ENCODE measurements at places on chromosomes 2 and 18. TPM values are rescaled to one million over a fixed set of nuclear protein-coding genes. Genes with fewer than 3 reads are reported as not detected.

- no peak for DNase-seq
Measured at GRCh38 chr2:148721520-148721931, 77.0 kb downstream of the EPC2 start.

DNA sequence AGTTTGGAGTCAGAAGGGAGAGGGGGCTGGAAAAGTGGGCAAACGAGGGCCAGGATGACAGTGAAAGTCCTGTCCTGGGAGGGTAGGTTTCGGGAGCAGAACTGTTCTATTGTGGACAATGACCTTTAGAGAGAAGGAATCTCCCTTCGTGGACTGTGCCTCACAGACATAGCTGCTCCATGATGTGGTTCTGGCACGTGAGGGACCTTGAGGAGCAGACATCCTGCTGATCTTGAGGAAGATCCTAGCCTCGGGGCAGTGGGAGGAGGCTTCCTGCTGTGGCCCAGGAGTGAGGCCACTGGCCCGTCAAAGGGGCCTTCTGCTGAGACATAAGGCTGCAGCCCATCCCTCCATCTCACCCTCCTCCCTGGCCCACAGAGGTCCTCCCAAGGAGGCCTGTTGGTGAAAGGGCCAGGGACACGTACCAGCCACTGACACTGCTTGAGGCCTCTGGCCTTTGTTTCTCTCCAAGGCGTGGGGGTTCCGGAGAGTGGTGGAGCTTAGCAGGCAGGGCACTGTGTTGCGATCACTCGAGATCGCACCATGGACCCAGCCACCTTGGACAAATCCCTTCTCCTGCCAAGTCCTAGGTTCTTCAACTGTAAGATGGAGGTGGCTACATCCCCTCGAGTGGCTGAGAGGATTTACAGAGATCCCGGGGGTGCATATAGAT, 167.2 kb downstream of the CELF4 start:
- no peak for DNase-seq

NTSR2 gene
- not detected for total RNA-seq

UGT1A8 gene
- not detected for total RNA-seq

DNA sequence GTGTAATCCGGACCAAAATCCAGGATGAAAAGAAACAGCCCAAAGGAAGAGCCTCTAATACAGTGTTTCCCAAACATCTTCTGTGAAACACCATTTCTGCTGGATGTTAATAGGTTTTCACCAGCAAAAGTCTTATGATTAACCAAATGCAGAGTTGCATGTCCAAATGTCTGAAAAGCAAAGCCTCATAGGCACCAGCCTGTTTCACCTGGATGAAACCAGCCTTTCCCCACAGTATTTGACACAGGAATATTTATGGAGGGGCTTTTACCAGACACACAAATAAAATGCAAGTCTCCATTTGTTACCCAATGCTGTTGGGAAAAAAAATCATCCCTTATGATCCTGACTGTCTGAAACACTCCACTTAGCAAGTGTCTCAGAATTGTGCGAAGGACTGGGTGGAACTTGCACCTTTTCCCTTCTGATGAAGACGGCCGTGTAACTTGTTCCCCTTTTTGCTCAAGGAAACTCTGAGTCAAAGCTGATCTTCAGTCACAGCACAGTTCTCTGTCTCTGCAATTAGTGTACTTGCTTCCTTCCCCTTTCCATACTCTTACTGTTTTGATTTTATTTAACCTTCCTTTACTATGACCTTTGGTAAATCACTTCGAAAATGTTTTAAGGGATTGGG, 70.3 kb upstream of the IL1R2 start:
- DNase-seq = no peak

- no peak for DNase-seq
Measured at GRCh38 chr2:41728788-41729338, 319.0 kb upstream of the PKDCC start.

NOTO gene
- total RNA-seq = not detected

DNA sequence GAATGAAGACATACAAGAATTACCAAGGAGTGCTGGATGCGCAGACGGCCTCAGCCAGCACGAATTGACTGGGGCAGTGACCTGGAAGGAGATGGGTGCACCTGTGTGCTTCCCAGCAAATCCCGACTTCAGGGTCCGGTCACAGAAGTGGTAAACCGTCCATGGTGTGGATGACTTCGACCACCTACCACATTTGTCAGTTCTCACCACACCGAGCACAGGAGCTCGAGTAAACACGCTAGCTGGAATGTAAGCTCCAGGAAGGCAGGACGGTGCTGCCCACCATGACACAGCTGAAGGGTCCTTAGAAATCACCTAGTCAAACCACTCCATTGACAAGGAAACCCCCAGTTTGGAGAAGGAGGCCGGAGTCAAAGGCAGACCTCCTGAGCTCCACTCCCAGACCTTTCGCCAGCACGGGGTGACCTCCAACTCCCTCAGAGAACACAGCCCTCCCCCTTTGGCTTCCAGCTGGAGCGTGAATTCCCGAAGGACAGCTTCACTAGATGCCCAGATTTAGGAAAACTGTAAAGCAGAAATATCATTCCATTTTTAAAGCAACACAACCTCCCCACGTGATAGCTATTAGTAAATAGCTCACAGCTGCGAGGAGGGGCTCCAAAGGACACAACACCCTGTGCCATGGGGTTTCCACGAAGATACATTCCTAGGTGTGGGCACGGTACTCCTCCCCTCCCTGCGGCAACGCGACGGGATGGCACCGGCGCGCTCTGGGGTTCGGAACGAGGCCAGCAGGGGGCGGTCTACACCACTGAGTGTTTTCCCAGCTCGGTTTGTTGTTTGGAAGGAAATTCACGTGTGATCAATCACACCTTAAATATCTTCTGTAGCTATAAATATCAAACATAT, 34.1 kb upstream of the GNAL start:
- no peak for DNase-seq

GRCh38 chr2:152542337-152542994, 174.8 kb downstream of the PRPF40A start:
- DNase-seq = no peak

GRCh38 chr2:55810622-55811020, 113.0 kb downstream of the EFEMP1 start:
- DNase-seq = no peak

DNA sequence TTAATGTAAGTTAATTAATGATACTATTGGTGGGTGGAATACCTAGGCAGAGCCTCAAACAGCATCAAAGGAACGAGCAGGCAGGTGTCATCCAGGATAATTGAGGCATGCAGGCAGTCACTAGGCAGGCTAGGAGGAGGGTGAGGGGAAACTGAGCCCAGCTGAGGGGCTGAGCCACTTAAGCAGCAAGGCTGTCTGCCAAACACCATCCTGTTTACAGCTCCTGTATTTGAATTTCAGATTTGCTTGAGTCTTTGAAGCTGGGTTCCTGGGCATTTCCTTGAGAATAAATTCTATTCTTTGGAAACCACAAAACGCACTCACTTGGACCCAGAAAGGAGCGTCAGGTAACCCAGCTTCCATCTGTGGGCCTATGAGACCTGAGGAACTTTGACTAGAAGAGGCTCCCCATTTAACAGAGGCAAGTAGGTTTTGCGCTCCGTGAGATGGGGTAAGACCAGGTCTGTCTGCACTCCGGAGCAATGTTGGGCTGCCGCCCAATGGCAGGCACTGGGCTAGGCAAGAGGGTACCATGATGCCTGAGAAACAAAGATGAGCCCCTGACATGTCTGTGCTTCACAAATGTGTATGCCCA, 2.0 kb downstream of the EDAR start:
- DNase-seq = no peak

- DNase-seq = no peak
Measured at GRCh38 chr2:43347746-43348145, 121.3 kb upstream of the ZFP36L2 start.

GRCh38 chr2:240972636-240973521, 25.5 kb upstream of the SNED1 start:
- DNase-seq = no peak

- DNase-seq = no peak
Measured at GRCh38 chr2:202127687-202128331, 54.8 kb downstream of the KIAA2012 start.

DNA sequence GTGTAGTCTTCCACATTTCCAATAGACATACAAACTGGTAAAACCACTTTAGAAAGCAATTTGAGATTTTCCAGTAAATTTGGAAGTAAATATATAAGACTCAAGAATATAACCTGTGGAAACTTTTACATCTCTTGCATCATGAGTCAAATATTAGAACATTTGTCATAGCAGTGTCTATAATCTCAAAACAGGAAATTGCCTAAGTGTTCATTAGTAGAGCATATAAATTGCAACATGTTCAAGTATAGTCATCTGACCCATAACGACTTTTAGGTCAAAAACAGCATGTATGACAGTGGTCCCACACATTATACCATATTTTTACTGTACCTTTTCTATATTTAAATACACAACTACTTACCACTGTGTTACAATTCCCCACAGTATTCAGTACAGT, 555.9 kb upstream of the VRK2 start:
- DNase-seq = no peak

DNA sequence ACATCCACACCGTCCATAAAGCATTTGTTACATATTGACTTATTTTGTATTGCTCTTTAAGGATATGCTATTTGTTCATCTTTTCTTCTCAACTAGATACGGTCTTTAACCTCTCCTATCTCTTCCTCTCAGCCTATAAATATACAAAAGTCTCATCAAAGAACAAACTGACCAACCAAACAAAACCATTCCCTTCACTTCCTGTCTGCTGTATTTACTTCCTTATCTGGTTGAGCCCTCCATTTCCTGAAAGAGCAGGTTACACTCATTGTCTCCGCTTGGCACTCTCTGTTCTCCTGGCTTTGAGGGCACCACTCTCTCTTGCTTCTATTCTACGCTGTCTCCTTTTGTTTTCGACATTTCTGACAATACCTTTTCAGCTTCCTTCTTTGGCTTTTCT, 431.9 kb upstream of the TCF4 start:
- DNase-seq = no peak

DNA sequence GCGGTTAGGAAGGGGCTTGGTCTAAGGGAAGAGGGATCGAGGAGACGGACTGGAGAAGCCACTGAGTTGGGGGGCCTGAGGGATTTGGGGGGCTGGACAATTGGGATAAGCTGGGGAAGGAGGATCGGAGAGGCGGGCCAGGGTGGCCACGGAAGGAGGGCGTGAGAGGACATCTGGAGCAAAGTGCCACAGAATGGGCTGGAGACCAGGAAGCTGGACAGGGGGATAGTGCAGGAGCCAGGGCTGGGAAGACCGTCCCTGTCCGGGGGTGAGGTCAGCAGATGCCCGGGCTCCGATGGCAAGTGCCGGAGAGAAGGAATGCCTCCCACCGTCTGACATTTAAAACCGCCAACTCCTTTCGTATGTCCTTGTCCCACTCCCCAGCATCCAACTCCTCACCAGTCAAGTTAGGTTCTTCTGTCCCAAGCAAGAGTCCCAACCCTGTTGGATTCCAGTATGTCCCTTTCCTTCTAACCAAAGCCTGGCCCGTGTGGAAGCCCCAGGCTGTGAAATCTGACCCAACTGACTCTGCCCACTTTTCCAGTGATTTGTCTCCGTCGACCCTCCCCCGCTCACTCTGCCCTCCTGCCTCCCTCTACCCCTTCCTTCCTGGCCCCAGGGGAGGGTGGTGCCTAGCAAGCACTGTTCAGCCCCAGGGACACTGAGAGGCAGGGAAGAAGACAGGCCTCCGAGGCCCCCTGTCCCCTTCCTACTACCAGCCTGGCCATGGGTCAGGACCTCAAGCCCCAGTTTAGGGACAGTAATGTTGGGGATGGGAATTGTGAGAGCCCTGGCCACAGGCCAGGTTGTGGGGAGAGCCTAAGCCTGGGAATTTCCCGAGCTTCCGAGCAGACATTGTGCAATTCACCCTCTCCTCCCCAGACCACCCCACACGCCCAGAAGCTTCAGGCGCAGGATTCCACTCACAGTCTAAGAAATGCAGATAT, 31.5 kb upstream of the TMBIM1 start:
- no peak for DNase-seq

GRCh38 chr2:25700221-25700660, 26.9 kb upstream of the DTNB start:
- no peak for DNase-seq

DNA sequence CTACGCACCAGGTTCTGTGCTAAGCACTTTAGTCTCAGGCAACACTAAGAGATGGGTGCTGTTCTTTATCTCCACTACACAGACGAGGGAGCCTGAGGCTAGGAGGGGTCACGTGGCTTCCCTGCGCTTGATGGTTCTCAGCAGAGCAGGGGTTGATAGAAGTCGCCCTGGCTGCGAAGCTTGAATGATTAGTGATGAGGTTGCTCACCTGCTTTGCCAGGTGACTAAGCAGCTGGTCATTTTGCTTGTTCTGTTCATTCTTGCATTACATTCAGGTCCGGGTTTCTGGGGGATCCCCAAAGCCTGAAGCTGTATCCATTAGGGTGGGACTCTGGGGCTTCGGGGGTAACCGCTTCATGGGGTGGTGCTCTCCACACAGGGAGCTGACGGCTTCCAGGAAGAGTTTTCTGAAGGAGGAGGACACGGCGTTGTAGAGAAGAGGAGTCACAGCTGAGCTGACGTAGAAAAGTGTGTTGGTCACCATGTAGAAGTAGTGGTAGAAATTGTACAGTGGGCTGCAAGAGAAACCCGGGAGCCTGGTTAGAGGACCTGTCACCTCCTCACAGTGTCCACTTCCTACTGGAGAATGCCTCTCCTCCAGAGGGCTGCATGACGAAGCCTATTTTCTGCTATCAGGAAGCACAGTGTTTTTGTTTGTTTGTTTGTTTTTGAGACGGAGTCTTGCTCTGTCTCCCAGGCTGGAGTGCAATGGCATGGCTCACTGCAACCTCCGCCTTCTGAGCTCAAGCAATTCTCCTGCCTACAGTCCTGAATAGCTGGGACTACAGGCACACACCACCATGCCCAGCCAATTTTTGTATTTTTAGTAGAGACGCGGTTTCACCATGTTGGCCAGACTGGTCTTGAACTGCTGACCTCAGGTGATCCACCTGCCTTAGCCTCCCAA, 11.5 kb downstream of the NTSR2 start:
- no peak for DNase-seq

- DNase-seq = no peak
Measured at GRCh38 chr18:24016643-24017042, 2.1 kb downstream of the TTC39C start.

C2orf15 gene
- total RNA-seq = 0.92 TPM

GRCh38 chr2:112160283-112161250, 22.4 kb downstream of the FBLN7 start:
- DNase-seq = no peak

SERPINB3 gene
- total RNA-seq = not detected

GRCh38 chr2:45028276-45028675, 19.0 kb upstream of the SIX2 start:
- DNase-seq = no peak

GRCh38 chr2:116452651-116453050, 1361.8 kb upstream of the DDX18 start:
- no peak for DNase-seq

DNA sequence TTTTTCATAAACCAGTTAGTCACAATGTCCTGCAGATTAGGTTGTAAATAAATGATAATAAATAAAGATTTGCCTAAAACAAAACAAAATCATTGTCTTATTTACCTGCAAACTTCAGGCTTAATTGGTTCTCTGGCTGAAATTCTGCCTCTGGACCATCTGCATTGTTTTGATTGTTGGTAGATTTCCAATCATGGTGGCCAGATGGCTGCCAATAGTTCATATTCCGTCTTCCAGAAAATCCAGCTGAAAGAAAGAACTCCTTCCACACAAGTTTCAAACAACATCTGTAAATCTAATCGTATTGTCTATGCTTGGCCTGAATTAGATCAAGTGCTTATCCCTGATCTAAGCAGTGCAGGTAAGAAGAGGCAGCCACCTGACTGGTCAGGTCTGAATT, 771.1 kb upstream of the ZEB2 start:
- no peak for DNase-seq

- no peak for DNase-seq
Measured at GRCh38 chr18:74496508-74497323, 553 bp downstream of the CNDP2 start.

Measured in CD8-positive, alpha-beta memory T cell (primary cell).